ENCODE measurements at places on chromosomes 11 and 22.

- no peak for DNase-seq
Measured at GRCh38 chr11:2548596-2548995, 103.8 kb downstream of the KCNQ1 start.

DNA sequence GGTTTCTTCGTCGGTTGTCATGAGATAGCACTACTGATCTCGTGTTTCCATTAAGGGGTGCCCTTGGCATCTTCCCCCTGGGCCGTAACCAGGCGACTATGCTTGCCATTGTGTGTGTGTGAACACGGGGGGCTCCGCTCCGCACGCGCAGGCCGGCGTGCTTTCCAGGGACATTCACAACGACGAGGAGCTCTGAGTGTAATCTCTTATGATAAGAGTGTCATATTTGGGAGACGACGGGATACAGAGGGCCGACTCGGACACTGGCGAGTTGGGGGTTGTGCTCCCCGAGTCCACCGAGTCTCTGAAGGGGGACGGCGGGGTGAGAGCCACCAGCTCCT is 170.9 kb upstream of the CTSC start:
- no peak for DNase-seq

DNA sequence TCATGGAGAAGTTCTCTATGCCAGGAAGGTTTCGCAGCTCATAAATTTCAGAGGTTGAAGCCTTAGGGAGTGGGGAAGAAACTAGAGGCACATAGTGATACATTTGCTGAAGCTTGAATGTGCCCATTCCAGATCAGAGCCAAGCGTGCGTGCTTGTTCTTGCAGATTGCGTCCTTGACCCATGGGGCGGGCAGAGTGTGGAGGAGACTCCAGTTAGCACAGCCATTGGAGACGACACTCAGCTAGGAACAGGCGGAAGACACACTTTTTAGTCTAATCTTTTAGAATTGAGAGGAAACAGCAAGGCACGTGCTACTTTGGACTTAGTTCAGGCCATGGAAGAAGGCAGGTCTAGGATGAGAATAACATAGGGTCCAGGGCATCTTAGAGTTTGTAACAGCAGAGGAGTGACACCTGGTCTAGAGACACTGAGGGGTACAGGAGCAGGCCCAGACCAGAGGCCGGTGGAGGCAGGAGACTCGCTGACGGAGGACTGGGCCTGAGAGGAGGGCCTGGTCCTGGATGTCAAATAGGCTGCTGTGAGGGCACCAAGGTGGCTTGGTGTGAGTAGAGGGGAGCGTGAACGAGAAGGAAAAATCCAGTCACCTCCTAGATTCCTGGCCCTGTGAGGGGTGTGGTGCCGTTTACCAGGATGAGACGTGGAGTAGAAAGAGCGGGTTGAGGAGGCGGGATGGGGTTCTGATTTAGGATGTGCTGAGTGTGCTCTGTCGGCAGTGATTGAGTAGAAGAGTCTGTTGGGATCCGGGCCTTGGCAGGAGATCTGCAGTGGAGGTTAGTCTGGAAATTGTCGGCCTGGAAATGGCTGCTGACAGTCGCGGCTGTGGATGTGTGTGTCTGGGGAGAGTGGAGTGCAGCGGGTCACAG is 154.7 kb downstream of the TBC1D22A start:
- DNase-seq, result no peak

GRCh38 chr11:17801166-17801565 is 66.6 kb downstream of the KCNC1 start:
- DNase-seq, result no peak

- DNase-seq, result no peak
Measured at GRCh38 chr22:49824185-49824925, 3.3 kb downstream of the BRD1 start.
